Right atrium auricular region (tissue), 2 donors: ENCODE measurements at places on chromosomes 16 and 17. TPM values are rescaled to one million over a fixed set of nuclear protein-coding genes. Genes with fewer than 3 reads are reported as not detected.

- no peaks in the 10 kb centered on the region for H3K4me1 ChIP-seq
- DNase-seq = no peak
- no peak overlapping the region for H3K4me3 ChIP-seq
- no peaks in the 10 kb centered on the region for H3K27me3 ChIP-seq
- no peak overlapping the region for H3K27ac ChIP-seq
- no peaks in the 10 kb centered on the region for H3K36me3 ChIP-seq
Measured at GRCh38 chr17:49987681-49988441, 7.2 kb downstream of the DLX3 start.

- no peaks in the 10 kb centered on the region for H3K36me3 ChIP-seq
- H3K4me1 ChIP-seq = no peaks in the 10 kb centered on the region
- H3K27ac ChIP-seq = no peak overlapping the region
- no peak for DNase-seq
Measured at GRCh38 chr16:50615891-50616290, 65.2 kb downstream of the SNX20 start.

DNA sequence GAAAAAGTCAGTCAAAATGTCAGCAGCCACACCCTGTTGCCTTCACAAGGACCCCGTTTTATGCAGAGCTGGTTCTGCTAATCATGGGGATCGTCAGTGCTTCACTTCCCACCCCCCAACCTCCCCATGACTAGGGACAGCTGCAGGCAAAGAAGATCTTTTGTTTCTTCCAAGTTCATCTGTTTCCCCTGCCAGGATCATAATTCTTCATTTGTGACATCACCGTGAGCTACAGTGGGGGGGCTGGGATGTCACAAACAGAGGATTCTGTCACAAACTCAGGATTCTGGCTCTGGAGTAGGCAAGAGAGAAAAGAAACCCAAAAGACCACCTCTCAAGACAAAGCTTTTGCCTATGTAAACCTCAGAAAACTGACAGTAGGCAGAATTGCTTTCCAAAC lies 24.7 kb downstream of the DNAJC7 start:
- no peaks in the 10 kb centered on the region for H3K27me3 ChIP-seq
- no peak overlapping the region for H3K27ac ChIP-seq
- DNase-seq = no peak
- H3K36me3 ChIP-seq = peaks cover 99% of the 10 kb centered on the region
- no peaks in the 10 kb centered on the region for H3K4me1 ChIP-seq
- H3K4me3 ChIP-seq = no peak overlapping the region

GRCh38 chr16:17925761-17926160 lies 410.8 kb downstream of the NPIPA8 start:
- no peaks in the 10 kb centered on the region for H3K4me1 ChIP-seq
- H3K4me3 ChIP-seq = no peak overlapping the region
- H3K27me3 ChIP-seq = no peaks in the 10 kb centered on the region
- no peak overlapping the region for H3K27ac ChIP-seq

- peaks cover 13% of the 10 kb centered on the region for H3K4me1 ChIP-seq
- H3K4me3 ChIP-seq = no peak overlapping the region
- peaks cover 15% of the 10 kb centered on the region for H3K27me3 ChIP-seq
- H3K36me3 ChIP-seq = no peaks in the 10 kb centered on the region
- DNase-seq = no peak
Measured at GRCh38 chr17:6711681-6712057, 1.5 kb downstream of the SLC13A5 start.

DNA sequence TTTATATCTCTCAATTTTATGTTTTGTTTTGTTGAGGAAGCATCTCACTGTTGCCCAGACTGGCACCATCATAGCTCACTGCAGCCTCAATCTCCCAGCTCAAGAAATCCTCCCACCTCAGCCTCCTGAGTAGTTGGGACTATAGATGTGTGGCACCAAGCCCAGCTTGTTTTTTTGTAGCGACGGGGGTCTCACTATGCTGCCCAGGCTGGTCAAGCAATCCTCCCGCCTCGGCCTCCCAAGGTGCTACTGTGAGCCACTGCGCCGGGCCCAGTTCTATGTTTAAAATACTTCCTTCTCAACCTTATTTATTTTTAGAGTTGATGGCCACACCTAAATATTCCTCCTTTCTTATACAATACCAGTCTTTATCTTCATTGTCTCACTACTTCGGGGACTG lies 1.9 kb upstream of the NFE2L1 start:
- H3K4me3 ChIP-seq = no peak overlapping the region
- DNase-seq = no peak
- H3K27ac ChIP-seq = peak overlapping the region; percentile 3
- H3K27me3 ChIP-seq = no peaks in the 10 kb centered on the region
- H3K36me3 ChIP-seq = peaks cover 2% of the 10 kb centered on the region
- peaks cover 40% of the 10 kb centered on the region for H3K4me1 ChIP-seq

GRCh38 chr17:81241648-81242420 lies 2.7 kb downstream of the NDUFAF8 start:
- no peak for DNase-seq
- no peaks in the 10 kb centered on the region for H3K27me3 ChIP-seq
- no peaks in the 10 kb centered on the region for H3K36me3 ChIP-seq
- no peak overlapping the region for H3K4me3 ChIP-seq

DNA sequence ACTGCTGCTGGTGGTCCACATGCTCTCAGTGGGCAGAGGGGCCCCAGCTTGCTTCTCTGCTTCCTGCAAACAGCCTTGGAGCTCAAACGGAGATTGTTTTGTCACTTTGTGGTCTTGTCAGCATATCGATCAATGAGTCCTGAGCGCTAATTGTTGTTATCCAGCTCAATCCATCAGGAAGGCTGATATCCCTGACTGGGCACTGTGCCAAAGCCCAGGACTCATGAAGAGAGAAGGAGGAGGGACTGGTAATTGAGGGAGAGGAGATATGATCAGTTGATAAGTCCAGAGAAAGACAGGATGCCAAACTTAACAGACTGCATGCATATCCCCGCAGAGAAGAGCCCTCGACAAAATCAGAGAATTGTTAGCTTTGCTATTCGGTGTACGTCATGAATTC lies 58.6 kb upstream of the DNAH9 start:
- H3K4me3 ChIP-seq = no peak overlapping the region
- no peaks in the 10 kb centered on the region for H3K36me3 ChIP-seq
- no peaks in the 10 kb centered on the region for H3K4me1 ChIP-seq
- DNase-seq = no peak
- no peaks in the 10 kb centered on the region for H3K27me3 ChIP-seq
- no peak overlapping the region for H3K27ac ChIP-seq

DNA sequence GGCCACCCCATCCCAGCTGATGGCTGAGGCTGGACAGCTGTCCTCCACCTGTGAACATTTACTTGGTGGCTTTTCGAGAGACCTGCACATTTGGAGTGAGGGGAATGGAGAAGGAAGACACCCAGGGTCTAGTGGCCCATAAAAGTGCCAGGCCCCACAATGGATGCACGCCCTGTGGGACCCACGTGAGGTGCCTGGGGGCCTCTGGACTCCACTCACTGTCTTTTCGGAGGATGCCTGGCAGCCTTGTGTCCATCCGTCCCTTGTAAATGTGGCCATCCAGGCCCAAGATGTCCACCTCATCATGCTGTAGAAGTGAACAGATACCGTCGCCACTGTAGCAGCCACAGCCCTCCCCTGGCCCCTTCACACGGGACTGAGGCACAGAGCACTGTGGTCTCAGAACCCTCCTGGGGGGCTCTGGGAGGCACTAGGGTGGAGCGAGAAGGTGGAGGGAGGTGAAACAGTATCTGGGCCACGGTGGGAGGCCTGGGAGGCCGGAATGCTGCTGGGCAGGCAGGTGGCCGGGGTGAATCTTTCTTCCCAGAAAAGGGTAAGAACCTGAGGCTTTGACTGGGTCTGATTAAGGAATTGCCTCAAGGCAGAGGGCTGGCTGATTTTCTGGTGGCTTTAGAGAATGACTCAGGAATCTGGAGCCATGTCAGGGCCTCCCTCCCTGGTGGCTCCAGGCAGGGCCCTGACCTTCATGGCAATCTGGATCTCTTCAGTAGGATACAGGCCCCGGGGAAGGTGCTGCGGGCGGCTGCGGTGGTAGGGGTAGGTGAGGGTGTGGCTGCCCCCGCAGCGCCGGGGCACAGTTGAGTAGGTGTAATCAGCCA lies 11.5 kb downstream of the UBALD2 start:
- DNase-seq = no peak
- peaks cover 33% of the 10 kb centered on the region for H3K4me1 ChIP-seq
- H3K36me3 ChIP-seq = no peaks in the 10 kb centered on the region
- H3K27ac ChIP-seq = no peak overlapping the region

- DNase-seq = no peak
- H3K4me1 ChIP-seq = peaks cover 67% of the 10 kb centered on the region
- H3K27ac ChIP-seq = peak overlapping the region; percentile 100
Measured at GRCh38 chr17:2402544-2402943, 1.7 kb upstream of the MNT start.

GRCh38 chr16:67883872-67884261 lies 818 bp upstream of the NRN1L start:
- H3K4me3 ChIP-seq = no peak overlapping the region
- H3K27me3 ChIP-seq = no peaks in the 10 kb centered on the region
- peaks cover 53% of the 10 kb centered on the region for H3K36me3 ChIP-seq

- H3K4me3 ChIP-seq = no peak overlapping the region
- peak overlapping the region; percentile 29 for H3K27ac ChIP-seq
- no peaks in the 10 kb centered on the region for H3K27me3 ChIP-seq
- no peaks in the 10 kb centered on the region for H3K4me1 ChIP-seq
- no peak for DNase-seq
Measured at GRCh38 chr17:80393961-80394360, 21.0 kb upstream of the ENDOV start.

Gene GRAPL
- 1.4 TPM for total RNA-seq

Gene RAC3
- total RNA-seq = 2.6 TPM

Gene SULT1A2
- total RNA-seq = 1.9 TPM

Gene BCL6B
- 6.1 TPM for total RNA-seq

Gene CRYM
- 77.7 TPM for total RNA-seq

Gene CRHR1
- not detected for total RNA-seq
